ENCODE measurements at places on chromosomes 3 and 15. TPM values are rescaled to one million over a fixed set of nuclear protein-coding genes. Genes with fewer than 3 reads are reported as not detected.

Gene CHRNA3
- total RNA-seq, result not detected

Gene CCDC39
- total RNA-seq, result not detected

Gene SLC2A2
- not detected for total RNA-seq

Gene KBTBD13
- total RNA-seq, result not detected

Gene IQCB1
- 15.5 TPM for total RNA-seq

Gene KCNMB3
- total RNA-seq, result 3.6 TPM

Gene PLAAT1
- total RNA-seq, result 0.80 TPM

Gene PPP1R14D
- not detected for total RNA-seq

Gene GPR176
- total RNA-seq, result 31.2 TPM

Gene CMTM8
- total RNA-seq, result 2.5 TPM

Gene SEMA6D
- 4.9 TPM for total RNA-seq

Gene HDC
- total RNA-seq, result not detected

Gene C3orf85
- total RNA-seq, result not detected

Gene KLHL40
- total RNA-seq, result not detected

Gene PRSS50
- not detected for total RNA-seq

Gene IQCF5
- not detected for total RNA-seq

Gene MGLL
- total RNA-seq, result 61.0 TPM

Gene ESYT3
- 0.70 TPM for total RNA-seq

Gene SNTN
- total RNA-seq, result not detected

Gene SOX14
- not detected for total RNA-seq

Gene ZNF774
- 3.2 TPM for total RNA-seq

Gene CHRM5
- not detected for total RNA-seq

Gene CFAP20DC
- 3.1 TPM for total RNA-seq

Gene SPINK8
- not detected for total RNA-seq

Gene USP4
- 31.6 TPM for total RNA-seq

Gene MME
- total RNA-seq, result 1.7 TPM

Gene WDR93
- total RNA-seq, result not detected

Gene SPTSSB
- not detected for total RNA-seq

Gene ISG20
- 4.5 TPM for total RNA-seq

Gene LSAMP
- 1.8 TPM for total RNA-seq

Gene COL6A5
- not detected for total RNA-seq

Gene CLDN1
- 13.1 TPM for total RNA-seq

Gene UCN2
- total RNA-seq, result 3.4 TPM

Gene ADGRG7
- not detected for total RNA-seq

Gene TEX55
- total RNA-seq, result not detected
